Stromal cell of bone marrow (primary cell): ENCODE measurements at places on chromosomes 7 and 10.
A peak's percentile ranks its signal among the peaks of the same experiment; 100 is the strongest.

DNA sequence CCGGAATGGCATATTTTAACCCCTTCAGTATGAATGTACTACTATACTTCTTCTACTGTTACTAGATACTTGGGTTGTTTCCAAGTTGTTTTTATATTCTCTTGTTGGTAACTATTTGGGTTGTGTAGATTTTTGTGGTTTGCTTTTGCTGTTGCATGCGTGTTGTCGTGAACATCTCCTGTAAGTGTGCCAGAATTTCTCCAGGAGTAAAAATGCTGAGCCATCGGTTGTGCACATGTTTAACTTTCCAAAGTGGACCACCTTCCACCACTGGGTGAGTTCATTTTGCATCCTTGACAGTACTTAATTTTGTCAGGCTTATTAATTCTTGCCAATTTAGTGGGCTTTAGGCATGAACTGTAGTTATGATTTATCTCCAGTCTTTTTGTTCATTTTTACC lies 47.9 kb downstream of the CSGALNACT2 start:
- DNase-seq, result no peak

DNA sequence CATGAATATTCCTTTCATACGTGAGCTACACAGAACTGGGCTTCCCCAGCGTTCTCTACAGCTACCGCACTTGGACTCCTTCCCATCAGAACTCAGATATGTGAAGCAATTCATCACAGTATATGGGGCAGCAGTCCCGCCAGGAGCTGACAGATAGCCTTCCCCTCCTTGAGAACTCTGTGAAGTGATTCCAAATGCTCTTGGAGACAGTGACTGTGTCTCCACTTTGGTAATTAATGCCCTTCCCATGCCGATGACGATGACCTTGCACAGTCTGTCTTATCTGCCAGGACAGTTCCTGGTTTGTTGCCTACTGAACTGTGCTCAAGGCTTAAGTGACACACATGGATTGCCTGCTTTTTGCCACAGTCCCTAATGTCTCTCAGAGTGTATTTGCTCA lies 75.0 kb upstream of the AFAP1L2 start:
- no peak for DNase-seq

DNA sequence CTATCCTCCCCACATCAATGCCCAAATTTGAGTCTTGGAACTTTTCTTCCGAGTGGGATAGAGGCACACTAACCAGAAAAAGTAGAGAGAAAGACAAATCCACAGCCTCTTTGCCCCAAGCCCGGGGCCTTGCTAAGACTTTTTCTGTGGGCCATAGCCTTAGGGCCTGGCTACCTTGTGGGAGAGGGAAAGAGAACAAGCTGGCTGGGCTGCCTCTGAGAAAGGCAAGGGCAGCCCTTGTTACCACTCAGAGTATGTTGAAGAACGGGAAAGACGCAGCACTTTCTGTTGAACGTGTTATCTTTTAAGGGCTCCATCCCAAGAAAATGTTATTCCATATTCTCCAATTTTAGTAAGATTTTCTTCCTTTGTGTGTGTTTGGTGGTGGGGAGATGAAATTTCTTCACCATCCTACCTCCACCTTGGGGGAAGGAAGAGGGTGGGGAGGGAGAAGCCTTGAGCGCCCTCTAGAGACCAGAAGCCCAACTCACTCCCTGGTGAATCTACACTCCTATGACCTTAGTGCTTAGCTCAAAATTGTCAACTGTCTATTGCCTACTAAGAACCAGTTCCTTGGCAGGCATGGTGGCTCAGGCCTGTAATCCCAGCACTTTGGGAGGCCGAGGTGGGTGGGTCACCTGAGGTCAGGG lies 3.9 kb upstream of the NRF1 start:
- DNase-seq, result no peak

GRCh38 chr10:369684-370448 lies 234.6 kb downstream of the ZMYND11 start:
- DNase-seq, result peak; percentile 71

GRCh38 chr10:24963521-24964041 lies 11.2 kb upstream of the PRTFDC1 start:
- DNase-seq, result no peak

- no peak for DNase-seq
Observed at GRCh38 chr10:71081912-71082311, 130.5 kb upstream of the UNC5B start.

DNA sequence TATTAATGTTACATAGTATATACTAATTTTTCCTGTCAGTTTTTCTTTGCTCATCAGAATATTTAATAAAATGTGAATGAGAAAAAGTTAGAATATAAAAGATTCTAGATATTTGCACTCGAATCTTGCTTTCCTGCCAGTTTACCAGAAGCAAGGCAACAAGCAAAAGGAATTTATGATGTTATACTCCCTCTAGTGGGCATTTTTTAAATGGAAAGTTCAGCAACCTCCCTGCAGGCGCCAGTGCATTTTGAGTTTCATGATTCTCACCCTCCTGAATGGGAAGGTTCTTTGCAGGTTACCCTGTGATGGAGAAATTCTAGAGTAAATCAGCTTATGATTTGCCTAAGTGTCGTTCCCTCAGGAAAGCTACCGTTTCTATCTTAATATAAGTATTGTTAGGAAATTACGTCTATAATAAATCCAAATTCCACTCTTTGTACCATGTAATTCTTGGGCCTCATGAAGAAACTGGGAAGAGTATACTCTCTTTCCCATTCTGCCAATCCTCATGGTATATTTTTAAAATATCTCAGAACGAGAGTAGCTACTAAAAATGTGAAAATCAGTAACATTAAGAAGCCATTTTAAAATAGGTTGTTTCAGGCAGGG lies 350.0 kb downstream of the CRPPA start:
- DNase-seq, result peak; percentile 62

- peak; percentile 3 for DNase-seq
Observed at GRCh38 chr10:121734589-121735045, 136.4 kb upstream of the FGFR2 start.

DNA sequence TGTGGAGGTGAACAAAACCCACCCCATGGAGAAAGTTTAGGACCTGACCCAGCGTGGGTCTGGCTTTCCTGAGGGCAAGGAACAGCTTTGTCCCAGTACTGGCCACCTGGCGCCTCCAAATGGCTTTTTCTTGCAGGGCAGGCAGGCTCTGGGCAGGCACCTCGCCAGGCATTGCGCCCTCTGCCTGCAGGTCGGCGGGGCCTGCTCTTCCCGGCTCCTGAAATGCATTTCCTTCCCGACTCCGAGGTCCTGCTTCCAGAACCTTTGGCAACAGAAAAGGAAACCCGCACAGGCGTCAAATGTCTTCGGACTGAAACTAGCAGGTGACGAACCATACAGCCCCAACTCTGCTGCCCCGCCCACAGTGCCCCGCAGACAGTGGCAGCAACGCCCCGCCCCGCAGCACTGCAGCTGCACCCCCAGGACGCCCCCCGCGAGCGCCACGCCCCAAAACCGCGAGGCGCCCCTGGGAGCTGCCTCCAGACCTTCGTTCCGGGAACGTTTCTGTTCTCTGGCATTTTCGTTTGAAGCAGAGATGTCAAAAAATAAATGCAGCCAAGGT lies 65.5 kb downstream of the C10orf143 start:
- DNase-seq, result peak; percentile 44

DNA sequence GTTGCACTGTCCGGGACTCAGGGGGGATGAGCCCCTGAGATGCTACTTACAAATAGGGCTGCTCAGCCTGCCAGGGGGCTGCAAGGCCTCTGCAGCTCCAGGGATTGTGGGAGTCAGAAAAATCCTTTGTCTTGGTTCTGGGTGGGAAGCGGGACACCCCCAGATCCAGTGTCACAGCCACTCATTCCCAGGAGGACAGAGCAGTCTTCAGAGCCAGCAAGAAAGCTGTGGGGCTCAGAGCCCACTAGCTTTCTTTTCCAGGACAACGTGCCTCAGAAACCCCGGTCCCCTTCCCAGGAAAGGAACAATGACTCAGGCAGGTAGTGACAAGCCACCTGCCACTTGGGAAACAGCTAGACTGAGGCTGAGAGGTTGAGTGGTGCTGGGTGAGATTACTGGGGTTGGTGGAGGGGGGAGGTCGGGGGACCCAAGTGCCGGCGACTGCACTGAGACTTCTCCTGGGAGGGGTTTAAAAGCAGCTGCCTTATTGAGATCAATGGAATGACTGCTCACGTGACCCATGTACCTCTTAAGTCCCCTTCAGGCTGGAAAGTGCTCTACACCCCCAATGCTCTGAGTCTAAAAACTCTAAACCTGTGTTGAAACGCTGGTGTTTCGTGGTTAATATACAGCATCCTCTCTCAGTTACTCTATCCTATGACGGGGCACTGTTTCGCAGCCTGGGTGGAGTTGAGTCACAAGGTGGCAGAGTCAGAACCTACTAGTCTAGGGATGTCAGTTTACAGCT lies 123.6 kb downstream of the UBE2H start:
- DNase-seq, result no peak

- no peak for DNase-seq
Observed at GRCh38 chr7:155637155-155637554, 7.3 kb upstream of the RBM33 start.

DNA sequence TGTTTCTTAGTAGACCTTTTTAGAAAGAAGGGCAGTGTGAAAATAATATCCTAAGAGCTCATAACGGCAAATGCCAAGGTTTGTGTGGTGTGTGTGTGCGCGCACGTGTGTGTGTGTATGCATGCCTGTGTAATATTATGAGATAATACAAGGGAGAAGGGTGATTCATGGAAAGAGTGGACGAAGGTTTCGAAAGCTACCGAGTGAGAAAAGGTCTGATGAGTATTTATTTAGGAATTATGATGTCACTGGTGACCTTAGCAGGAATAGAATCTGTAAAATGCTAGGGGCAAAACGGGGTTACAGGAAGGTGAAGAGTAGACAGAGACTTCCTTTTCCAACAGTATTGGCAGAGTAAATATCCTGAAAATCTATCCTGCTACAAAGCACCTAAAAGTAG lies 107.3 kb downstream of the AHR start:
- DNase-seq, result peak; percentile 67

DNA sequence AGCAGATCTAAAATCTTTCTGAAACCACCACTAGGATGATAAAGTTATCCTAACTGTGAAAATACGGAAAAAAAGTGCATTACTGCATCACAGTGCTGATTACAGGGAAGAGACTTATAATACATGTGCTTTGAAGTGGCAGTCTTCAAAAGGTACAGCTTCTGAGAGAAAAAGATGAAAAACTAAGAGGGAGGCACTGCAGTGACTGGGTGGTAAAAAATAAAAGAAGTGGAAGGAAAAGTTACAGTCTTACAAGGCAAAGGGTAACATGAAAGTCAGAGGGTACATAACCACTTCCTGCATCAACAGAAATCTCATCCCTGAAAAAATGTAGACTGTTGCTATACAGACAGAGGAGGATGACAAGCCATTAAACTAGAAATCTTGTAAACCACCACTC lies 465.3 kb downstream of the ACTR3B start:
- DNase-seq, result no peak

GRCh38 chr10:86287966-86288579 lies 78.5 kb downstream of the GRID1 start:
- DNase-seq, result no peak

DNA sequence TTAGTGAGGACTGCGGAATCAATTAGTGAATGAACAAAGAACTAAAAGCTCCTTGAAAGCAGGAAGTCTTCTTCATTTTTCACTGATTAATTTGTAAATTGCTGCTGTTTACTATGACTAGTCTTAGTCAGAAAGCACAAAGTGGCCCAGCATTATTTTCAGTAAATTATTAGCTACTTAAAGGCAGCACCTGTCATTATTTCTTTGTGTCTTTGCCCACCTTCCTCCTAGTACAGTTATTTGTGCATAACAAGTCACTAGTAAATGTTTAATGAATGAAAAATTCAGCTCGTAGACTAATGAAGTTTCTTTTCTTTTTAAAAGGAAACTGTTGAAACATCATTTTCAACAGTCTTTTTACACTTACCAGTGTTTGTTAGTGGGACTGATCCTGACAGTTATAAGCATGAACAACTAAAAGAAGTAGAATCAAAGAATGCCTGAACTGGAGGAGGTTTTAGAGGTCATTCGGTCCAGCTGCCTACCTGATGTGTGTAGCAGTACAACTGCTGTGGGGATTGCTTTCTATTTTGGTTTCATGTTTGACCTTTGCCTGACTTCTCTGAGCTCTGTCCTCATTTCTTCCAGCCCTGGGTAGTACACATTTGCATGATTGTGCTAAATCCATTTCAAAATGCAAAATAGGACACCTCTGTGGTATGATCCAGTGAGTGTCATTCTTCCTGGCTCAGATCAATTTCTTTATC lies 140.0 kb upstream of the PHYHIPL start:
- no peak for DNase-seq

GRCh38 chr7:54392935-54393334 lies 149.2 kb upstream of the VSTM2A start:
- no peak for DNase-seq

DNA sequence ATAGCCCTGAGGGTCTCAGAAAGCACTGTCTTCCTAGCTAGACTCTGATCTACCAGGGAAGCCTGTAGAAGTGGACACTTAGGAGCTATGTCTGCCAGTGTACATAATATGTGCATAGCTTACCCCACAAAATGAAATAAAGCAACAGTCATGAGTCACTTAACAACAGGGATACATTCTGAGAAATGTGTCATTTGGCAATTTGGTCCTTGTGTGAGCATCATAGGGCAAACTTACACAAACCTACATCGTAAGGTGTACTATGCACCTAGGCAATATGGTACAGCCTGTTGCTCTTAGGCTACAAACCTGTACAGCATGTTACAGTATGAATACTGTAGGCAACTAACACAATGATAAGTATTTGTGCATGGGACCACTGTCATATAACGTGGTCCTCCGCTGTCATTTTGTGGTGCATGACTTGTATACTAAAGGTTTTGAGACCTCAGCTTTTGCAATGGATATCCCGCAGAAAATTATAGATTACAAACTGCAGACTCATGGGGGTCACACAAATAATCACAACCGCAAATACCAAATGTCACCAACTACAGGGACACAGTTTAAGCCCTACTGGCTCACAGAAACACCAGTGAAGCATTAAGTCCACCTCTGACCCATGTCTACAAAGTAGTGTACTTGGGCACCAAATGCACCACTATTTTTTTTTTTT lies 1.7 kb downstream of the URGCP start:
- DNase-seq, result no peak

DNA sequence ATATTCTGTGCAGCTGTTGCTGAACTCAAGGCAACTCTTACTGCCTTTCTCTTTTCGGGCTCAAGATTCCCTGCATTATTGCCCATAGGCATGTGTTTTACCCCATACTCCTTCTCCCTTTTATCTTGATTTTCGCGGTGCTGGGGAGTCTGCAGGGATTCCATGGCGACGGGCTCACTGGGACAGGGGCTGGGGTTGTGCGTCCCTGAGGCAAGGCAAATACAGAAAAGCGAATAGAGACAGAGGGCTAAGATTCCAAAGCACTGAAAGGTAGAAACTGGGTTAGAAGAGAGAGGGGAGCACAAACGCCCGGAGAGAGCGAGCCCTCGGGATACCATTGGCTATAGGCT lies 519 bp upstream of the RPP38 start:
- DNase-seq, result no peak

- no peak for DNase-seq
Observed at GRCh38 chr10:65518379-65518778, 1407.5 kb upstream of the LRRTM3 start.
